Stimulated activated CD8-positive, alpha-beta memory T cell treated with anti-CD3 and anti-CD28 coated beads, Interleukin-7, amount 100 ng/mL, for 24 hours (primary cell): ENCODE measurements at places on chromosomes 5 and 9.

GRCh38 chr5:95317085-95317484, 32.2 kb upstream of the MCTP1 start:
- no peak for DNase-seq

DNA sequence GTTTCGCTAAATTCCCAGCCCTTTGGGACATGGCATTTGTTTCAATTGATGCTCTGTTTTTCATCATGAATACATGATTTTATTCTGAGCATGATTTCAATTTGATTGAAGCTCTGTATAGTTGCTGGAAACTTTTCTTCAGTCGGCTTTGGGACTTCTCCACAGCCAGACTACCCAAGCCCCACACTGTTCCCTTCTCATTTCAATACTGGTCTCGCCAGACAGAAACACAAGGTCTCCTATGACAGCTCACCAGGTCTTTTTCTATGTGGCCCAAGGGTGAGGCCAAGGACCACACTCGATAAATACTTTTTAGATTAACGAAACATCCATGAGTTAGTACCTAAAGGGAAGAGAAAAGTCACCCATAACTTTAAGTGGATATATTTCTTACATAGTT, 132.2 kb downstream of the ARL15 start:
- no peak for DNase-seq

DNA sequence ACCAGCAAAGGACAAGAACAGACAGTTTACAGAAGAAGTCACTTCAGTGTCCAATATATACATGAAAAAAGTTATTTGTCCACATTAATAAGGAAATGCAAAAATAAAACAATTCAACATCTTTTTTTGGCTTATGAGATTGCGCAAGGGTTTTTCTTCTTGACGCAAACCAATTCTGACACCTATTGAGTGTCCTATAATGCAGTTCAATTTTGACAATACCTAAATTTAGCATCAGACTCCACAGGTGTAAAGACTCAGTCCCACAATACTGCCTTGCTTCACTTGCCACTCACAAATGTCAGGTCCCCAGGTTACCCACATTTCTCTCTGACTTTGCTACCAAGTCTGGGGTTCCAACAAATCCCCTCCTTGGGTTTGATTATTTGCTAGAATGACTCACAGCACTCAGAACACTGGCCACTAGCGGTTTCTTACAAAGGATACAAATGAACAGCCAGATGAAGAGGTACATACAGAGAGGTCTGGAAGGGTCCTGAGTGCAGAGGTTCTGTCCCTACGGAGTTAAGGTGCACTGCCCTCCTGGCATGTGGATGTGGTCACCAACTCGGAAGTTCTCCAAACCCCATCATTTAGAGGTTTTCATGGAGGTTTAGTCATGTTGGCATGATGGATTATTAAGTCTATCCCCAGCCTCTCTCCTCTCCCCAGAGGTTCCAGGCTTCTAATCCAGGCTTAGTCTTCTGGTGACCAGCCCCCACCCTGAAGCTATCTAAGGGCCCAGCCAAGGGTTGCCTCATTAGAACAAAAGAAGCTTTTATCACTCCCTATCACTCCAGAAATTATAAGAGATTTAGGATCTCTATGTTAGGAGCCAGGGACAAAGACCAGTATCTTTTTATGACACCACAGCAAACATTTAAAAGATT, 27.0 kb upstream of the SLC22A5 start:
- no peak for DNase-seq

DNA sequence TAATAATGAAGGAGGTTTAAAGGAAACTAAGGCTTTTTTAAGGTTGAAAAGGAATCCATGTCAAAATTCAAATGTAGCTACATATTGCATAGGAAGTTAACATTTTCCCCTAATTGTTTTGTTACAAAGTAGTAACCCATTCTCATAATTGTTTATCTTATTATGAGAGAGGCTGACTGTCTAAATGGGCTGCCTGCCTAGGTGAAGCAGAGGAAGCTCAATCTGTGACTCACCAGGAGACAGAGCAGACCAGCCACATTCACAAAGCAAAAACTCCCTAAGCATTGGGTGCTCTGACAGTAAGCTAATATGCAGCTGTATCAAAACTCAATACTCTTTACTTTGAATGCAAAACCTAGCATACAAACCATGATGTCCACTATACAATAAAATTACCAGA, 208.5 kb downstream of the ROR2 start:
- DNase-seq, result no peak

DNA sequence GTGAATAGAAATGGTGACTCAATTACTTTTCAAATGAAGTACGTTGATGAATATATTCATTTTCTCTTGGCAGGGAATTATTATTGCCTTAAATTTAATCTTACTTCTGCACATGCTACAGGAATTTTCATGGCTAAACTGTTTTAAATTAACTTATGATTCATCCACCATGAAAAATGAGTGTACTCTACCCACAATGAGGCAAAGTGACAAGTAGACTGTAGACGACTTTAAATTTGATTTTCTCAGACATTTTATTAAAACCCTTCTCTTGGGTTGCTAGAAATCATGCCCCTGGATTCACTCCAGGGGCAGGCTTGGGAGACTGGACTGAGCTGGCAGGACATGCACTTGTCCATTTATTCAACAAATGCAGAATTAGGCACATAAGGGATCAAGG, 23.5 kb upstream of the ERAP2 start:
- no peak for DNase-seq

- no peak for DNase-seq
Observed at GRCh38 chr5:33937017-33937706, 976 bp downstream of the RXFP3 start.

DNA sequence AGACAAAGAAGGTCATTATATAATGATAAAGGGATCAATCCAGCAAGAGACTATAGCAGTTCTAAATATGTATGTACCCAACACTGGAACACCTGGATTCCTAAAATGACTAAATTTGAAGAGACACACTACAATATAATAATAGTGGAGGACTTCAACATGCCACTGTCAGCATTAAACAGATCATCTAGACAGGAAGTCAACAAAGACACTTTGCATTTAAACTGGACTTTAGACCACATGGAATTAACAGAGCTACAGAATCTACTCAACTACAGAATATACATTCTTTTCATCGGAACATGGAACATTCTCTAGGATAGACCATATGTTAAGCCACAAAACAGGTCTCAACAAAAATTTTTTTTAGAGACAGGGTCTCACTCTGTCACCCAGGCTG, 58.3 kb upstream of the TLX3 start:
- DNase-seq, result no peak

DNA sequence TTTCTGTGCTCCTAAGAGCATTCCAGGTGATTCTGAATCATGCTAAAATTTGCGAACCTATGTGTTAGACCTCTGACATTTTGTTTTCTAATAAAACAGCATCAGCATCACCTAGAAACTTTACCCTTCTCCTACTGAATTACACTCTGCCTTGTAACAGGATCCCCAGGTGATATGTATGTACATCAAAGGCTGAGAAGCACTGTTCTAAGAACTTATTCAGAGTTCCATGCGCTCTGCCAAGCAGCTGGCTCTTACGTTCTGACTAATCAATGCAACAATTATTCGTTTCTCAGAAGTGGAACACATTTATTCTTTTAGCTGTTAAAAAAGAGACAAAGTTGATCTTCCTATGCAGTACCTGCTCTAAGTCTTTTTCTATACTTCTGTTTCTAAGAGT, 228.6 kb downstream of the SLF1 start:
- DNase-seq, result no peak

DNA sequence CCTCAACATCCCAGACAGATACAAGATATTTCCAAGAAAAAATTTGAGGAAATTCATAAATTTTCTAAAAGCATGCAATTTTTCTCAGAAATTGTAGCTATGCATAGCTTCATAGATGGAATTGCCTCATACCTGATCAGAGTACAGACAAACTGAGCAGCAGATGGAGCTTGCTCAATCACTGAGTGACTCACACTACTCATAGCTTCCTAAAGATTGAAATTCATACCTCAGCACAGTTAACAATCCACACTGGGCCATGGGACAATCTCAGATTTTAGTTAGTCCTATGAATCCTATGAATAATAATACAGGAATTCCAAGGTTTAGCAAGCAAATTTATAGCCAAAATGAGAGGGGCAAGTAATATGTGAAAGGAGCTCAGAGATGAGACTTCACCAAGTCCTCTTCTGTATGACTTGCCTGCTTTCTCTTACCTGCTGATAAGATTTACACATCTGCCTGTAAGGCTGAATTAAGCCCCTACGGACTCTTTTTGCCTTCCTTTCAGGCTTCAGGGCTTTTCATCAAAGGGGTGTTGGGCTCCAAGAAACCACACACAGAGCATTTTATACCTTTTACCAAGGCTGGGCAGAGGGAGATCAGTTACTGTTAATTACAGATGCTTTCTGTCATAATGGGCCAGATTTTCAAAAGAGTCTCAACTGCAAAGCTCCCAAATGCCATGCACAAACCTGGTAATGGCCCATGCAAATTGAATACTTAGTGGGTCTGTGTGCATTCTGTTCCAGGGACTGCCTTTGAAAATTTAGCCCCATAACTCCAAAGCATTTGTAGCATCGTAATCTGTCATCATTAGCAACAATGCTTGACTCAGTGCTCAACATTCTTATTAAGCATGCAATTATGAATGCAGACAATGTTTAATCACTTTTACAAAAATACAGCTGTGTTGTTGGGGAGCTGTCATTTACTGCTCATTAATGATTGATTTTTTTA, 439.3 kb downstream of the DTWD2 start:
- DNase-seq, result no peak

DNA sequence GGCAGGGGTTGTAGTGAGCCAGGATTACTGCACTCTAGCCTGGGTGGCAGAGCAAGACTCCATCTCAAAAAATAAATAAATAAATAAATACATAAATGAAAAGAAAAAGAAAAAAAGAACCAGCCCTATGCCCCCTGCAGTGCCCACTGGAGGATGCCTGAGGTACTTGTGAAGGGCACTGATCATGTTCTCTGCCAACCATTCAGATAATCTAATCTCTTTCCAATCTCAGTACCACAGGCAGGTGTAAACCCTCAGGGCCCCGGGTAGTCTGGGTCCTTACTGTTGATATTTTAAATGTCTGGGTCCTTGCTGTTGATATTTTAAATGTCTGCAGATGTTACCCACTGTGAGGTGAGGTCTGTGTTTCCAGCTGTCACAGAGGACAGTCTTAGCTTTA, 321.8 kb upstream of the ADCY2 start:
- DNase-seq, result no peak

- DNase-seq, result no peak
Observed at GRCh38 chr5:157671592-157672330, 428 bp downstream of the C5orf52 start.
